Right atrium auricular region (tissue), 2 donors: ENCODE measurements at places on chromosomes 3 and 15.

GRCh38 chr3:13716540-13717221 is 163.2 kb downstream of the WNT7A start:
- no peaks in the 10 kb centered on the region for H3K36me3 ChIP-seq
- H3K4me3 ChIP-seq, result no peak overlapping the region
- peak; percentile 49 for DNase-seq
- H3K4me1 ChIP-seq, result no peaks in the 10 kb centered on the region

GRCh38 chr3:59808446-59808845 is 758.6 kb upstream of the CFAP20DC start:
- H3K4me3 ChIP-seq, result no peak overlapping the region
- no peaks in the 10 kb centered on the region for H3K36me3 ChIP-seq
- H3K27me3 ChIP-seq, result no peaks in the 10 kb centered on the region
- DNase-seq, result no peak
- no peak overlapping the region for H3K27ac ChIP-seq

GRCh38 chr15:62550106-62550505 is 385.0 kb upstream of the C2CD4B start:
- H3K27me3 ChIP-seq, result no peaks in the 10 kb centered on the region
- no peak for DNase-seq

DNA sequence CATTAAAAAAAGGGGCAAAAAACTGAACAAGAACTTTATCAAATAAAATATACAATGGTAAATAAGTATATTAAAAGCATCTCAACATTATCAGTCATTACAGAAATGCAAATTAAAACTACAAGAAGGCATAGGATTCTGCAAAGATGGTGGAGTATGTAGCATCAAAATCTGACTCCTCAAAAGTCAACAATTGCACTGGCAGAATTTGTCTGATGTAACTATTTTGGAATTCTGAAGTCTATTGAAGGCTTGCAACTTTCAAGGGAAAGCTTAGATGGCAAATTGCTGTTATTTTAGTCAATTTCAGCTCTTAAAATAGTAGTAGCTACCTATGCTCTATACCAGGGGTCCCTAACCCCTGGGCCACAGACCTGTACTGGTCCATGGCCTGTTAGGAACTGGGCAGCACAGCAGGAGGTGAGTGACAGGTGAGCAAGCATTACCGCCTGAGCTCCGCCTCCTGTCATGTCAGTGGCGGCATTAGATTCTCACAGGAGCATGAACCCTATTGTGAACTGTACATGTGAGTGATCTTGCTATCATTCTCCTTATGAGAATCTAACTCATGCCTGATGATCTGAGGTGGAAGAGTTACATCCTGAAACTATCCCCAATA is 107.6 kb downstream of the TGFBR2 start:
- H3K27me3 ChIP-seq, result no peaks in the 10 kb centered on the region
- H3K27ac ChIP-seq, result no peak overlapping the region
- no peak overlapping the region for H3K4me3 ChIP-seq
- no peaks in the 10 kb centered on the region for H3K4me1 ChIP-seq
- DNase-seq, result no peak
- H3K36me3 ChIP-seq, result no peaks in the 10 kb centered on the region

GRCh38 chr15:91622711-91623342 is 230.7 kb upstream of the SLCO3A1 start:
- H3K27me3 ChIP-seq, result no peaks in the 10 kb centered on the region
- no peak for DNase-seq
- no peak overlapping the region for H3K27ac ChIP-seq
- no peak overlapping the region for H3K4me3 ChIP-seq

DNA sequence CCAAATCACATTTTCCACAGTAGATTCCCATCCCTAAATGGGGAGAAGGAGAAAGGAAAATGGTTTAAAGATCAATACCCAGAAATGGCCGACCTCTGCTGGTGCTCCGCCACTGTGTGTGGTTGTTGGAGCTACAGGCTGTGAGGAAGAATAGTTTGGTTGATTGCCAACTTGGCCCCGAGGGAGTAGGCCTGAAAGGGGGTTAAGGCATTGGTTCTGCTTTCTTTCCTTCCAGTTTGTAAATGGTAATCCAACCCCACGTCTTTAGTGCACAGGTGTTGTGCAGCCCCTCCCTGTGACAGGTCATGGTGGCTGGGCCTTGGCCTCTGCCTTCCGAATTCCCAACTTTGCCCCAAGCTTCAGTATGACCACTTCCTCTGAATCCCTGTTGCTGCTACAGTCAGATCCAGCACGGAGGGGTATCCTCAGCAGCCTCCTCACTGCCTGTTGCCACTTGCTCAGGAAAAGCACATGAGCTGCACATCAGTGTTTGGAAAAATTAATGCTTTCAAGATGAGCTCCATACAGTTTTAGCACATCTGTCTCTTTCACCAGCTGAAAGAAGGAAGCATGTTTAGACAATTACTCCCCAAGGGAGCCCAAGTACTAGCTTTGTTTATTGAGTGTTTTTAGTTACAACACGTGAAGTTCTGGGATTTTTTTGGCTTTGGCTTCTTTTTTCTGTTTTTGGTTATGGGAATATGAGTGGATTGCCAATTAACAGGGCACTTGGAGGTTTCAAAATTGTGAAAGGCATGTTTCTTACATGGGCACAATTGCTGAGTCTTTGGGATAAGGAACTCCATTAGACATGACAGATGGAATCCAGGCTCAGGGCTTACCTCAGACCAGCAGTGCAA is 92.3 kb upstream of the ROPN1 start:
- H3K36me3 ChIP-seq, result no peaks in the 10 kb centered on the region
- no peak overlapping the region for H3K27ac ChIP-seq
- DNase-seq, result no peak
- no peaks in the 10 kb centered on the region for H3K27me3 ChIP-seq

DNA sequence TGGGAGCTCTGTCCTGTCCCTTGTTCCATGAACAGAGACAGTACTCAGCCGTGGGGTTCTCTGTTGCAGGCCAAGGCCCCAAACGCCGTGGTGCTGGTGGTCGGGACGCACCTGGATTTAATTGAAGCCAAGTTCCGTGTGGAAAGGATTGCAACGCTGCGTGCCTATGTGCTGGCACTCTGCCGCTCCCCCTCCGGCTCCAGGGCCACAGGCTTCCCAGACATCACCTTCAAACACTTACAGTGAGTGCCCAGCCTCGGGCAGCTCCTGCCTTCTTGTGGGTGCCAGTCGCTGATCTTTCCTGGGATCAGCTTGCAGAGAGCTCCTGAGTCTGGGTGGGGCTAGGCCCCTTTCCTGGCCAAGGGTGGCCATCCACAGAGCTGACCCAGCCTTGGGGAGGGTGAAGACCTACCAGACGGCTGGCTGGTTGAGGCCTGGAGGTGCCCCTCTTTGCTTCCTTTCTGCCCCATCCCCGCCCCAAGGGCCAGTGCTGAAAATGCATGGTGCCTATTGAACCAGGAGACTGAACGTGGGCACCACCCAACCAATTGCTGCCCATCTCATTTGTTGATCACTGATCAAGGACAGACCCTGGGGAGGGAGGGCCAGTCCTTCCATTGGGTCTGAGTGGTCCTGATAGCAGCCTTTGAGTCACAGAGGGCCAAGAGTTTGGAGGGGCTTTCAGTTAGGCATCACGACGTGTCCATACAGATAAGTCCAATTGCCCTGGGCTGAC is 106.9 kb downstream of the LRRK1 start:
- H3K27ac ChIP-seq, result no peak overlapping the region
- H3K36me3 ChIP-seq, result no peaks in the 10 kb centered on the region
- peaks cover 32% of the 10 kb centered on the region for H3K4me1 ChIP-seq
- no peaks in the 10 kb centered on the region for H3K27me3 ChIP-seq

DNA sequence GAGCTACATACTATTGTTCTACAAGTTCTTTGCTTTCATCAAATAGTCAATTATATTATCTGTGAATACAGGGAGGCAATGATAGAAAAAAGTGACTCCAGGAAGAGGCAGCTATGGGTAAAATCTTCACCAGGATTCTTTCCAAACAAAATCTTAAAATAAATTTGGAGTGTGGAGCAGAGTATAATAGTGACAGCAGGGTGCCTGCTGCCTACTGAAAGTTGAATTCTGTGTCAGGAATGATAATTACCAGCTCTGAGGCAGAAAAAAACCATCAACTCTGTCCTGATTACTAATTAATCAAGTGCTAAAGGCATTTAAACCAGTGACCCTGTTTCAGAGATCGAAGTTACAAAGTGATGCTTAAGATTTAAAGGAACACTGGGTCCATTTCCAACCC is 148.0 kb downstream of the DIPK2A start:
- no peaks in the 10 kb centered on the region for H3K36me3 ChIP-seq
- H3K4me1 ChIP-seq, result no peaks in the 10 kb centered on the region
- no peak overlapping the region for H3K4me3 ChIP-seq
- no peak for DNase-seq
- no peak overlapping the region for H3K27ac ChIP-seq

DNA sequence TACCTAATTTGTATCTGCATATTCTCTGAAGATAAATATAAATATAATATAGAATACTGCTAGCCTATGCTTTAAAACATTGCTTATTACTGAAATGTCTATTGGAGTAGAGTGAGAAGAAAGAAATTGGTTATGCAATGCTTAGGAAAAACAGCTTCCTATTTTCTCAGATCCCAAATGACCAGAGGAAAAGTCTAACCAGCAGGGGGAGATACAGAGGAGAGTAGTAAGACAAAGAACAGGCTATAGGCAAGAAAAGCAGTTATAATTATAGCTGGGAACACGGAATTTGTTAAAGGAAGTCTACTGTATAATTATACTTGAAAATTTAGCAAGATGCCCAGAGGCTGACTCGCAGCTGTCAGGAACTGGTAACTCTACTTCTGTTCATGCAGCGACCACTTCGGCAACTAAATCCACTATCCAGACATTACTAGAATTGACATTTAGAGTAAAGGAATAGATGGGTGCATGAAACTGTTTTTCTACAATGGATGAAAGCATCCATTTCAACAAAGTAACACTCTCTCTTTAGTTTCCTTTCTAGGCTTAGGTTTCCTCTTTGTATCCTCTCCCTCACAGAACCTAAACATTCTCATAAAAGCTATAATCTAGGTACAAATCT is 97.2 kb downstream of the TBC1D5 start:
- no peaks in the 10 kb centered on the region for H3K36me3 ChIP-seq
- H3K4me3 ChIP-seq, result no peak overlapping the region
- no peaks in the 10 kb centered on the region for H3K27me3 ChIP-seq
- no peak for DNase-seq
- H3K4me1 ChIP-seq, result no peaks in the 10 kb centered on the region
- no peak overlapping the region for H3K27ac ChIP-seq

DNA sequence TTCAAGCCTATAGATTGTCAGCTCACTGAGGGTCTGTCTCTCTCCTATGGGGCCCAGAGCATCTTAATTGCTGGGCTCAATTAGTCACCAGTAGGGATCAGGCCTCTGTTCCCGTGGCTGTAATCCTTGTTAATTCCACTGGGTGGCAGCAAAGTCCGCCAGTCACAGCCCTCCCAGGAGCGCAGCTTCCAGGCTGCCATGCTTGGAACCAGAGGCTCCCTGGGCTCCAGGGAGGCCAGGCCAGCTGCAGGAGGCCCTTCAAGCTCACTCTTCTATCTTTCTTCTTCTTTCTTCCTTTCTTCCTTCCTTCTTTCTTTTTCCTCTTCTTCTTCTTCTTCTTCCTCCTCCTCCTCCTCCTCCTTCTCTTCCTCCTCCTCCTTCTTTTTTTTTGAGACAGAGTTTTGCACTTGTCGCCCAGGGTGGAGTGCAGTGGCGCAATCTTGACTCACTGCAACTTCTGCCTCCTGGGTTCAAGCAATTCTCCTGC is 14.4 kb downstream of the RNU5B-1 start:
- H3K4me1 ChIP-seq, result no peaks in the 10 kb centered on the region
- no peak overlapping the region for H3K4me3 ChIP-seq
- H3K27ac ChIP-seq, result no peak overlapping the region

DNA sequence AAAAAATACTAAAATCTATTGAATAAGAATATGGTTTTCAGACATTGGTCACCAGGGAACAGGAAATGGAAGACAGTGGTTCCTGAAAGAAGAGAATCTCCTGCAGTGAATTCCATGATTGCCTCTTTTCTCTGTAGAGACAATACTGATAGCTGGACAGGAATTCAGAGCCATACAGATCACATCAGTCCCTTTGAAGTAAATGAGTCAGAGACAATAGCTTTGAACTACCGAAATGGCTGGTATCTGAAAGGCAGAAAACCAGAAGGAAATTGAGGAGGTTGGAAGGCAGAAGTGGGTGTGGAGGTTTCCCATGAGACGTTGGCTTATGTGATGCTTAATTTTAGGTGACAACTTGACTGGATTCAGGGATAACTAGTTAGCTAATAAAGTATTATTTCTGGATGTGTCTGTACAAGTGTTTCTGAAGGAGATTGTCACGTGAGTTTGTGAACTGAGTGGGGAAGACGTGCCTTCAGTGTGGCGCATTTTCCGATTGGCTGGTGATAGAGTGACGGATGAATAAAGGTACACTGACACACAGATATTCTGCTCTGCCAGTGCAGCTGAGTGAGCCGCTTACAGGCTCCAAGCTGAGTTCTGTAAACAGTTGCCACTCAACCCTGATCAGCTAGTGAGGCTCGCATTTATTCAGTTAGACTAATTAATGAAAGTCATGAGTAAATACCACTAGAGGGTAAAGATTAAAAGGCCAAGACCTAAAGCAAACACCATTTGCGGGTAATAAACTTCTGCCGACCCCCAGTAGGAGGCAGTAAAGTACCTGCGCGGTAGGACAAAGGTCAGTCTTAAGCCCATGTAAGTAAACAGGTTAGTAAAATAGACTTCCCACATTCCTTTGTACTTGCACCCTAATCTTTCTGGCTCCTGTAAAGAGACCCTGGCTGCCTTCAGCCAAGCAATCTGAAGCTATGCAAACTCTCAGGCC is 1298.6 kb downstream of the SI start:
- no peaks in the 10 kb centered on the region for H3K27me3 ChIP-seq
- DNase-seq, result no peak
- no peaks in the 10 kb centered on the region for H3K4me1 ChIP-seq
- H3K36me3 ChIP-seq, result no peaks in the 10 kb centered on the region
- no peak overlapping the region for H3K4me3 ChIP-seq

GRCh38 chr3:171038342-171038741 is 11.8 kb upstream of the SLC2A2 start:
- H3K36me3 ChIP-seq, result no peaks in the 10 kb centered on the region
- no peak overlapping the region for H3K27ac ChIP-seq
- no peaks in the 10 kb centered on the region for H3K27me3 ChIP-seq
- DNase-seq, result no peak

- DNase-seq, result no peak
- no peaks in the 10 kb centered on the region for H3K4me1 ChIP-seq
- no peak overlapping the region for H3K4me3 ChIP-seq
- peaks cover 14% of the 10 kb centered on the region for H3K36me3 ChIP-seq
- H3K27me3 ChIP-seq, result no peaks in the 10 kb centered on the region
Observed at GRCh38 chr15:74888716-74889115, 1.1 kb upstream of the MPI start.

DNA sequence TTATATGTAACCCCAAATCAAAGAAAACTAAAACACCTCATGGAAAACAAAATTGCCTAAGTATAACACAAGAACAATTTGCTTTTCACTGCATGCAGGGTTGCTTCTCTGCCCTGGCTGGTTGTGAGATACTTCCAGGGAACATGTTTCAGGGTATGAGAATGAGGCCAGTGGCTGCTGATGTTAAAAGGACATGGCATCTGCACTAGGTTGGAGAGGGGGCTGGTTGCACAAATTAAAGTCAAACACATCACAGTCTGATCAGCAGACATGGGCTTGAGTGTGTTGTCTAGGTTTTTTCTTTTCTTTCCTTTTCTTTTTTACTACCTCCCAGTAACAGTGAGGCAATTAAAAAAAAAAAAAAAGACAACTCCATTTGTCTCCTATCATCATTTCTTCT is 374.9 kb downstream of the MCTP2 start:
- no peaks in the 10 kb centered on the region for H3K4me1 ChIP-seq
- no peaks in the 10 kb centered on the region for H3K27me3 ChIP-seq
- no peak overlapping the region for H3K4me3 ChIP-seq
- DNase-seq, result no peak
- no peak overlapping the region for H3K27ac ChIP-seq

GRCh38 chr3:180802837-180803236 is 109.6 kb upstream of the FXR1 start:
- no peak overlapping the region for H3K27ac ChIP-seq
- H3K27me3 ChIP-seq, result no peaks in the 10 kb centered on the region
- no peaks in the 10 kb centered on the region for H3K36me3 ChIP-seq
- peaks cover 5% of the 10 kb centered on the region for H3K4me1 ChIP-seq
- DNase-seq, result no peak
